Astrocyte (in vitro differentiated cells and primary cell): ENCODE measurements at places on chromosomes 16 and 17.
A peak's percentile ranks its signal among the peaks of the same experiment; 100 is the strongest.

GRCh38 chr17:39671651-39672521 lies 3.6 kb downstream of the PNMT start:
- peak; percentile 10 for DNase-seq
- no peak overlapping the region for H3K4me3 ChIP-seq
- H3K36me3 ChIP-seq, result no peaks in the 10 kb centered on the region
- peaks cover 3% of the 10 kb centered on the region for H3K4me1 ChIP-seq
- no peak overlapping the region for H3K27ac ChIP-seq

GRCh38 chr16:89727406-89728120 lies 6.2 kb downstream of the ZNF276 start:
- no peak overlapping the region for H3K4me3 ChIP-seq
- no peak for DNase-seq
- H3K36me3 ChIP-seq, result peaks cover 36% of the 10 kb centered on the region
- H3K27ac ChIP-seq, result no peak overlapping the region

DNA sequence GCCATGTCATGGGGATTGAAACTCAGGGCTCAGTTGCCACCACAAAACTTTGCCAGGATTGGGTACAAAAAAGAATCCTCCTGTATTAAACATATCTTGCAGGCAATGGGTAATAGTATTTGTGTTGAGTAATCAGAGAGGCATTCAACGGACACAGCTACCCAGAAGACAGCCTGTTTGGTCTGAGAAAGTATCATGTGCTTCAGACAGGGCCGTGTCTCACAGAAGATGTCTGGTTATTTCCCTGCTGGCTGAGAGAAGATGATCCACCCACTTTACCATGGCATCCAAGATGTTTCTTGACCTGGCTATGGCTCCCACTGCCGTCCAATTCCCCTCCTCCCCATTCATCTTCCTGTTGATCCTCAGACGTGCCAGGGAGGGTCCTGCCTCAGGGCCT lies 304.3 kb upstream of the XYLT1 start:
- DNase-seq, result peak; percentile 36
- H3K27me3 ChIP-seq, result no peaks in the 10 kb centered on the region
- peaks cover 5% of the 10 kb centered on the region for H3K4me1 ChIP-seq
- no peak overlapping the region for H3K27ac ChIP-seq
- no peaks in the 10 kb centered on the region for H3K36me3 ChIP-seq
- no peak overlapping the region for H3K4me3 ChIP-seq

DNA sequence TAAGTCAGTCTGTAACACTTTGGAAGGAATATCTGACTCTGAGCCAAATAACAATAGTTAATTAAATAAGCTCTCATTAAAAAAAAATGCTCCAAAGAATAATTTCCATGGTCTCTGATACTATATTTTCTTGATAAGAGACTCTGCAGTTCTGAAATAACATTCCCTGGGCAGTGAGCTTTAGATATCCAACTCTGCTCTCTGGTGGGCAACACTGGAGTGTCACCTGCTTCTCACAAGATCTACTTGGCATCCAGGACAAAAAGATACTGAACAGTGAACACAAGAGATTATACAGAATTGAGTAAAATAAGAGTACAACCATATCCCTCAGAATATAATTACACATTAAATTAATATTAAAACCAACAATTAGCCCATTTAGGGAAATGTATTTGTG lies 13.7 kb downstream of the BLMH start:
- H3K4me1 ChIP-seq, result no peaks in the 10 kb centered on the region
- H3K4me3 ChIP-seq, result no peak overlapping the region
- H3K36me3 ChIP-seq, result peaks cover 12% of the 10 kb centered on the region
- H3K27me3 ChIP-seq, result no peaks in the 10 kb centered on the region
- DNase-seq, result no peak
- H3K27ac ChIP-seq, result no peak overlapping the region

GRCh38 chr17:45787044-45787443 lies 2.9 kb downstream of the CRHR1 start:
- no peaks in the 10 kb centered on the region for H3K36me3 ChIP-seq
- H3K27ac ChIP-seq, result no peak overlapping the region
- peaks cover 9% of the 10 kb centered on the region for H3K4me1 ChIP-seq
- peaks cover 66% of the 10 kb centered on the region for H3K27me3 ChIP-seq
- no peak for DNase-seq
- H3K4me3 ChIP-seq, result no peak overlapping the region

DNA sequence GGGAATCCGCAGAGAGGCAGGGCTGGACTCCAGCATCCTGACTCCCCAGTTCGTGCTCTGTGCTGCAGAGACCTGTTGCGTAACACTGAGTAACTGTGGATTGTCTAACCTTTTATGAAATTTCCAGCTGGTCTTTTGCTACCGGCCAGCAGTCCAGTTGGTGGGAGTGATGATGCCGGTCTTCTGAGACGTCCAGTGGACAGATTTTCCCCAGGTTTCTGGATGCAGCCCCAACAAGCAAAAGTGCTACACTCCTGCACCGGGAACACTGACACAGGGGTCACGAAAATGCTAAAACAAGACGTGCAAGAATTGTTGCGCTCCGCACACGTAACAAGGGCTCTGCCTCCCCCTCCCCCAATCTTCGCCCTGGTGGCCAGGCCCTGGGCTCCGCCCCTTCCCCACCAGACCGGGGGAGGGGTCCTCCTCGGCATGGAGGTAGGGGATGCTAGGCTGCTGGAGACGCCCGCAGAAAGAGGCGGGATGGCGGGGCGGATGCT lies 701 bp upstream of the MRC2 start:
- H3K27me3 ChIP-seq, result no peaks in the 10 kb centered on the region
- peaks cover 37% of the 10 kb centered on the region for H3K4me1 ChIP-seq
- peak; percentile 76 for DNase-seq

GRCh38 chr17:40722241-40722640 lies 18.7 kb upstream of the KRT24 start:
- DNase-seq, result peak; percentile 46
- no peak overlapping the region for H3K4me3 ChIP-seq
- no peak overlapping the region for H3K27ac ChIP-seq
- no peaks in the 10 kb centered on the region for H3K4me1 ChIP-seq

GRCh38 chr16:5073279-5073629 lies 1.6 kb downstream of the ALG1 start:
- peaks cover 11% of the 10 kb centered on the region for H3K36me3 ChIP-seq
- H3K27me3 ChIP-seq, result no peaks in the 10 kb centered on the region
- DNase-seq, result peak; percentile 36
- peak overlapping the region; percentile 86 for H3K4me3 ChIP-seq
- H3K4me1 ChIP-seq, result peaks cover 11% of the 10 kb centered on the region
